ENCODE measurements at places on chromosomes 1 and 21.

GRCh38 chr1:185334182-185334581 is 17.1 kb upstream of the IVNS1ABP start:
- DNase-seq: no peak

DNA sequence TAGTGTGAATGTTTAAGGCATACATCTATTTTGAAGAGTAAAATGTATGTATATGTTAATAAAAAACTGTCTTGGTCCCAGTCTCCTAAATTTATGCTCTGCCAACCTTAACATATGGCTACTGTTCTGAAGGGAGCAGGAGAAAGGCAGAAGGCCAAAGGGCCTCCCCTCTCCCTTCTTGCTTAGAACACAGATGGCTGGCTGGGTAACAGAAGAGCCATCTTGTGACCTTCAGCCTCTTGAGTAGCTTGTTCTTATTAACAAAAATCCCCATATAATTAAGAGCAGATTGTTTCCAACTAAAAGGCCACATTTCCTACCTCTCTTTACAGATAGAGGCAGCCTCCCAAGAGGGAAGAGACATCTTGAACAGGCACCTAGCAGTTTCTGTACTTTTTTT is 36.1 kb downstream of the EPB41 start:
- DNase-seq: no peak

DNA sequence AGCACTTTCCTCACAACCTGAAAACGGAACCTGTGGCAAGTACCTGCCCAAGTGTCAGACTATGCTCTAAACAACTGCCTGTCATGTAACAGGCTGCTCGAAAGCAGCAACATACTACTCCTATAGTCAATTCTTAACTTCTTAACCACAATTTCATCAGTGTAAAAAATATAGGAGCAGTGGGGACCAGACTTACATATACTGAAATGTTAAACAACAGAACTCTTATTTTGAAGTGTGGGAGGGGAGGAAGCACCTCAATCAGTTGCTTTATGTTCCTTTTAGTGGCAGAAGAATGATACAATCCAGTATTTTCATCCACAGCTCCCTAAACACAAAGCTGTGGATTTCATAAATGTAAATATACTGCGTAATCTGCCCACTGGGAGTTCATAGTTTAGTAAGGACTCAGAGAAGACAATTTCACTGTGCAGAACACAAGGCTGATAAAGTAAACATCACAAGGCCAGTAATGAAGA is 44.2 kb downstream of the WLS start:
- no peak for DNase-seq

DNA sequence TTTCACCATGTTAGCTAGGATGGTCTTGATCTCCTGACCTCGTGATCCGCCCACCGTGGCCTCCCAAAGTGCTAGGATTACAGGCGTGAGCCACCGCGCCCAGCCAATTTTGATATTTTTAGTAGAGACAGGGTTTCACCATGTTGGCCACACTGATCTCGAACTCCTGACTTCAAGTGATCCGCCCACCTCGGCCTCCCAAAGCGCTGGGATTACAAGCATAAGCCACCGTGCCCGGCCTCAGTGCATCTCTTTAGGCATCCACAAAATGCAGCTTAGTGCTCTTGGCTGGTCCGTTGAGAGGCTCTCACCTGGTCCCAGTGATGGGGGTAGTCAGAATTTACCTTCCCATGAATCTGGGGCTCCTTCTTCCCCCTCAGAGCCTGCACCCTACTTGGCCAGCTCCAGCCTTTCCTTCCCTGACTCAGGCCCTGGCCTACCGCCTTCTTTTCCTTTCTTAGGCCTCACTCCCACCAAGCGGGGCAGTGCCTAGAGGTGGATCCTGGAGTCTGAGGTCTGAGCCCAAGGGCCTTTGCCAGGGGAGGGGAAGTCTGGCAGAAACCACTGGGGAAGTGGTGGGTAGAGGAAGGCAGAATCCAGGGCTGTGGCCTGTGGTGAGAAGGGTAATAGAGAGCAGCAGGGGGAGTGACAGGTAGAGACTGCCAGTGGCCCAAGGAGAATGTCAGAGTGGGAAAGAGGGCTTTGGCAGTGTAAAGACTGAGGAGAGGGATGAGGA is 3.7 kb downstream of the LENEP start:
- no peak for DNase-seq

DNA sequence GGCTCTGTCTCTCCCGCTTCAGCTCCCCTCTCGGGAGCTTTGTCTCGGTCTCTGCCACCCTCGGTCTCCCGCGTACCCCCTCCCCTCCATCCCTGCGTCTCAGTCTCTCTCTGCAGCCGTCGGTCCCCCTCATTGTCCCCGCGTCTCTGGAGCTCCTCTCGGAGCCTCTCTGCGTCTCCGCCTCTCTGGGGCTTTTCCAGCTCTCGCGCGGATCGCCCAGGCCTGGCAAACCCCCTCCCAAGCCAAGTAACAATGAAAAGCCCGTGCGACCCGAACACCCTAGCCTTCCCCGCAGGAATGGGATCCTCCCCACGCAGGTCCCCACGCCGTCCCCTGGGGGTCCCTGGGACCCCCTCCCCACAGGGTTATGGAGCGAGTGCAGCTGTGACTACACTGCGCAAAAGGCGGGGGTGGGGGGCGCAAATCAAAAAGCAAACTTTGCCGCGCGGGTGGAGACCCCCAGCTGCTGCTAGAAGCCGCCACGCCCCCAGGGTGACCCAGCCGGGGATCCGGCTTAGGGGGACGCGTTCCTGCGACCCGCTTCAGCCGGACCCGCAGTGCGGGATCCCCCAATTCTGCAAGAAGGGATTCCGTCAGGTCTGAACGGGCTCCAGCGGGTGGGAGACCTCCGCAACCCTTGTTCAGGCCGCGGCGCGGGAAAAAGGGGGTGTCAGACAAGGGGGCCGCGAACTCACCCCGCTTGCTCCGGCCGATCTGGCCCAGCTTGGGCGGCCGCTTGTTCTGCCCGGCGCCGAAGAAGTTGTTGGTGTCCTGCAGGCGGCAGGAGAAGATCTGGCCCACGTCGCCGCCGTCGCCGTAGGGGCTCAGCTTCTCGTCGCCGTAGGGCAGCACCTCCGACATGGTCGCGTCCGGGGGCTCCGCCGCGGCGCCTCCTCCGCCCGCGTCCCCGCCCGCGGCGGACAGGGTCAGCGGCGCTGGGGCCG is 1.2 kb downstream of the CAMK2N1 start:
- no peak for DNase-seq

- no peak for DNase-seq
Measured at GRCh38 chr1:155134322-155134721, 1.3 kb upstream of the SLC50A1 start.

- DNase-seq: no peak
Measured at GRCh38 chr1:170789063-170789462, 125.1 kb downstream of the PRRX1 start.

DNA sequence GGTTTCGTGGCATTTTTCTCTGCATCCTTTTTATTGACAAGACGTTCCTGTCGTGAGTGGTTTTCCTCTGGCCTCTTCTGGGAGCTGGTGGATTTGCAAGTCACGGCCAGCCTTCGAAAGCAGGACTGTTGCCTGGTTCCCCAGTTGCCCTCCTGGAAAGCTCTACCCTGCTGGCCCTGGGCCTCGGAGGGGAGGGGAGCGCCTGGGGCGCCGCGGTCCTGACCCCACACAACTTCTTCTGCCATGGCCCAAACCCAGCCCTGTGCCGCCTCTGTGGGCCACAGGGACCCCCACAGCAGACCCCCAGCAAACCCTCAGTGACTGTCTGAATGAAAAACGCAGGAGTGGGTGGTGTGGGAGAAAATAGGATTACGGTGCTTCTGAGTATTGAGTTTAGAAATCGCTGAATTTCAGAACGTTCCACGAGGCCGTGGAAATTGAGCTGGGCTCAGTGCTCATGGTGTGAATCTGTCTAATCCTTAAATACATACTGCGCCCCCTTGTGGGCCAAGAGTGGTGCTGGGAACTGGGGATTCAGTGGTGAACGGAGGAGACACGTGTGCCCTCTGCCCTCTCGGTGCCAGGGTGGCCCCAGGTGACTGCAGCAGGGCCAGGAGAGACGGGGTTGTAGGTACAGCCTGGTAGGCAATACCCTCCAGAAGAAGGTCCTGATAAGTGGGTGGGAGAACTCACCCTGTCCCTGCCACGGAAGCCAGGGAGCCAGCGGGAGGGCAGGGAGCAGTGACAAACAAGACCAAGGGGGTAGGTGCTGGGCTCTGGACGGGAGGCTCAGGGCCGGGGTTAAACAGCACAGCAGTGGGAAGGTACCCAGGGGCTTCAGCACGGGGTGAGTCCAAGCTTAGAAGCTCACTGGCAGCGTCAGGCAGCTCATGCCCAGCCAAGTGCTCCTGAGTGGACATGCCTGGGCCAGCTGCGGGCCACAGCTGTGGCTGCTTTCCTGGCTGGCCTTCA is 101.2 kb upstream of the COL6A1 start:
- DNase-seq: peak; percentile 57

DNA sequence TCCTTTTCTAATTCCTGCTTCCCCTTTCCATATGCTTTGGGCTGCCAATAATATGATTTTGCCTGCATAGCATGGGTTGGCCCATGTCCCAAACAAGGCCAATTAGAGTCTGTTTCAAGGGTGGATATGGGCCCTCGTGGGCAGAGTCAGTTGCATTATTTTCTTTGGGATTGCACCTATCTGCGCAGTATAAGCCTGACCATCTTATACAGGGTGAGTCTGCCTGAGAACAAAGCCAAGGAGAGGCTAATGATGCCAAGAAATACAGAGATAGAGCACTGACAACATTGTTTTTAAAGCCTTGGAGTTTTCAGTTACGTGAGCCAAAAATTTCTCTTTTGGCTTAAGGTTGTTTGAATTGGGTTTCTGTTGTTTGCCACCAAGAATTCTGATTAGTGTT is 18.6 kb downstream of the OVAAL start:
- DNase-seq: no peak

DNA sequence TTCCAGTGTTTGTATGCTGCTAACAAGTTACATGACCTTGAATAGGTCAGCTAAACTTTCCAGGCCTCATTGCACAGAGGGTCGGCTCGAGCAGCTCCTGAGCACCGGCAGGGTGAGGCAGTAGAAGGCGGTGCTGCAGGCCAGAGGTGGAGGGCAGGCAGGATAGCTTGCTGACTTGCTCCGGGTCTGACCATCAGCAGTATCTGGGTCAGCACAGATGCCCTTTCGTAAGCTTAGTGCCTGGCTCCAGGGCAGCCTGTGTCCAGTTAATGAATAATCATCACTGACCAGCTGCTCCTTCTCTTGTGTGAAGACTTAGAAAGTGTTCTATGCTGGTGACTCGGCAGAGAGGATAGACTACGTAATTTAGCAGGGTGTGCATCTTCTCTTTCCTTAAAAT is 6.9 kb downstream of the MAPKAPK2 start:
- no peak for DNase-seq

DNA sequence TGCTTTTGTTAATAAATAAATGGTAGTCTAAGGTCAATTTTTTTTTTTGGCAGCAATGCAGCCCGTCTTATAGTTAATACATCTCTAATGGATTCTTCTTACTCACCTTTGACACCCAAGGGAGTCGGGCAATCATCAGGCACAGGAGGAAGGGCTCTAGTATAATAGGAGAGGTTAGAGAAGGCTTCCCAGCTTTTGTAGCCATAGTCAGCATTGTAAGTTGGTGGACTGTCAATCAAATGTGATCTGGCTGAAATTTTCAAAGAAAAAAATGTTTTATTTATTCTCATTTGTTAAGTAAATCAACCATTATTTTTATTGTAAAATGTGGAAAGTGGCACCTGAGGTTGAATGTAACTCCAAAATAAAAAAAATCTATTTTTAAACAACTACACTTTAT is 2.1 kb downstream of the PTGS2 start:
- no peak for DNase-seq

DNA sequence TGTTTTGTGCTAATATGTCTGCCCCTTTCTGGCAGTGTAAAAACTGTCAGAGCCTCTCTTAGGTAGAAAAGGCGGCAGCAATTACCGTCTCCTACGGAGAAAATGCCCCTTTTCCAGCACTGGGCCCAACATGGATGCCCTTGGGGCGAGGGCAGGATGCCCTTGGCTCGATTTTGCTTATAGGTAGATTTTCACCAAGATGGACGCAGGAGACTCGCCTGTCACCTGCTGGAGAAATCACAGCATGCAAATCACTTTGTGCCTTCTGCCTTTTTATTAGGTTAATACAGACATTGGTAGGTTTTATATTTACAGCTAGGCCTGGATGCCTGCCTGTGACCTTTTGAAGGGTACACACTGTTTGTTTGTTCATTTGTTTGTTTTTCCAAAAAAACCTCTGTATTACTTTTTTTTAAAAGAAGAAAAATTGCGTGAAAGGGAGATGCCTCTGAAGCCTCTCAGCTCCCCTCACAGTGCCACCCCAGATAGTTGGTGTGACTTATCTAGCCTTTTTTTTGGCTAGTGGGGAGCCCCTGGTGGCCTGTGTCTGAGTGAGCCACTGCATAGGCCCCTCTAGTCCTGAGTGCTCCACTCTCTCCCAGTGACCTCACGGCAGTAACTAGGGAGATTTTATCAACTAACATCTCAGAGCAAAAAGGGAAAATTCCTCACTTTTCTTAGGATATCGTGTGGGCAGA is 2.5 kb downstream of the ATP1B1 start:
- no peak for DNase-seq

DNA sequence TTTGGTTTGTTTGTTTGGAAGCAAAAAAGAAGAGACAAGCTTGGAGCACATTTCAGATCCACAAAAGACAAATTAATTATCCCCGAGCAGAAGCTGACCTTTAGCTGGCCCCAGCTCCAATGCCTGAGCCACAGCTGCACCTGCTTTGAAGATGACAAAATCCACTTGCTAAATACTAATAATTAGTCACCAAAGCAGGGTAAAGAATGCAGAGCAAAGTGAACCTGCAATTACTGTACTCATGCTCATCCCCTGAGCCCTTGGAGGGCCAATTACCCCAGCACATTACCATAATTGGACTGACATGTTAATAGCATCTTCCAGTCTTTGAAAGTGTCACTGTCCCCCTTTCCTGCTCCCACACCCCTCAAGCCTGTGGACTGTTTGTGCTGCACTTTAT is 38.2 kb upstream of the KCND3 start:
- DNase-seq: no peak

DNA sequence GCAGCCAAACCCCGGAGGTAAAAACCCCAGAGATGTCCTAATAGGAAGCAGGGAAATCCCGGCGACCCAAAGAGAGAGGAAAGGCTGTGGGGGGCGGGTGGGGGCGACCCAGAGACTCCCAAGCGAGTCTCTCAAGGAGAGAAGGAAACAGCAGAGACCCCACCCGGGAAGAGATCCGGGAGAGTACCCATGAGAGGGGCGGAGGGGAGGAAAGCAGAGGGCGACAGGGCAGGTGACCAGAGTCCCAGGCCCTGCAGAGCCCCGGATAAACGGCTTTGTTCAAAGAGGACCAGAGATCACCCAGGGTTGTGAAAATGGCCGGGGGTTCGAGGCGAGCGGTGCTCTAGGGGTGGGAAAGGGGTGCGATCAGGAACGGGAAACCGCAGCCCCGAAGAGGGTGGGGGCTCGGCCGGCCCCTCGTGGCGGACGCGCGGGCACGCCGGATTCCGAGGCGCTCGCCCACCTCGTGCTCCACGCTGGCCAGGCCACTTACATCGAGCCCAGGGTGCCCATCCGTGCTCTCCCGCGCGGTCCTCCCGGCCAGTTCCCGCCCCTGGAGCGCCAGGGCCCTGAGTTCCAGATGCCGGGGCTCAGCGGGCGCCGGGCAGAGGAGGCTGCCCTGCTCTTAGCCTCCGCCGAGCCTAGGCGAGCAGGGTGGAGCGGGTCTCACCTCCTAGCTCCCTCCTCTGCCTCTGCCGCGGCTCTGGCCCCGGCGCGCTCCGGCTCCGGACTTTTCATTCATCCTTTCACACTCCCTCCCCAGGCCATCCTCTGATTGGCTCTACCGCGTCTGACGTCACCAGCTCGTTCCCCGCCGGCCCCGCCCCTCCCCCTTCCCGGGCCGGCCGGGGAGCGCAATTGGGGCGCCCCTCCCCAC is 52.3 kb downstream of the RHBG start:
- peak; percentile 29 for DNase-seq

GRCh38 chr1:39214998-39215873 is 10.7 kb downstream of the MACF1 start:
- DNase-seq: peak; percentile 42

GRCh38 chr1:209755926-209756614 is at the start of gene TRAF3IP3:
Gene TRAF3IP3 (plus strand): TSS chr1:209756053. CDS start chr1:209760040, 3,987 bp downstream.
- DNase-seq: peak; percentile 63

Measured in stimulated activated CD8-positive, alpha-beta memory T cell treated with anti-CD3 and anti-CD28 coated beads, Interleukin-4, amount 100 ng/mL, for 4 hours (primary cell).